Muscle of arm (tissue), 14 donors: ENCODE measurements at places on chromosomes 3 and 15.

DNA sequence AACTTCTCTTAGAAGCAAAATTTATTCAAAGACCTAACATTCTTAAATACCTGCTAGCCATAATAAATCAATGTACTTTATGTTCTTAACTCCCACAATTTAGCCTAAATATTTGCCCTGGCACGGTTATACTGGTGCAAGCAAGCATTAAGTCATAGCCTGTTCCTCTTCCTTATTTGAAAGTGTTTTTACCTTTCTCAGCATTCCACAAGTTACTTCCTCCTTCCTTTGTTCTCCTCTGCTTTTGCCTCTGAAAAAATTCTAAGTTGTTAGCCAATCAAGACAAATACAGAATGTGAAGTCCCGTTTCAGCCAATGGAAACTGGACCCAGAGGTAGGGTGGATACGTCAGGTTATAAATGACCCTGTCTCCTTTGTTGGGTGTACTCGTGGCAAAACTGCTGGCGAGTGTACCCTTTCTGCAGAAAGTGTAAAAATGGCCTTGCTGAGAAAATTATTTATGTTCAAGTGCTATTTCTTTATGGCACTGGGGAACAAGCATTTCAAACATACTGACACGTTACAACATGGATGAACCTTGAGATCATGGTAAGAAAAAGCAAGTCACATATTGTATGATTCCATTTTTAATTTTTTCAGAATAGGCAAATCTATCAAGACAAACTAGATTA is 3.1 kb upstream of the TATDN2 start:
- no peak for DNase-seq

- DNase-seq, result no peak
Observed at GRCh38 chr3:76097589-76097969, 312.2 kb upstream of the ZNF717 start.

DNA sequence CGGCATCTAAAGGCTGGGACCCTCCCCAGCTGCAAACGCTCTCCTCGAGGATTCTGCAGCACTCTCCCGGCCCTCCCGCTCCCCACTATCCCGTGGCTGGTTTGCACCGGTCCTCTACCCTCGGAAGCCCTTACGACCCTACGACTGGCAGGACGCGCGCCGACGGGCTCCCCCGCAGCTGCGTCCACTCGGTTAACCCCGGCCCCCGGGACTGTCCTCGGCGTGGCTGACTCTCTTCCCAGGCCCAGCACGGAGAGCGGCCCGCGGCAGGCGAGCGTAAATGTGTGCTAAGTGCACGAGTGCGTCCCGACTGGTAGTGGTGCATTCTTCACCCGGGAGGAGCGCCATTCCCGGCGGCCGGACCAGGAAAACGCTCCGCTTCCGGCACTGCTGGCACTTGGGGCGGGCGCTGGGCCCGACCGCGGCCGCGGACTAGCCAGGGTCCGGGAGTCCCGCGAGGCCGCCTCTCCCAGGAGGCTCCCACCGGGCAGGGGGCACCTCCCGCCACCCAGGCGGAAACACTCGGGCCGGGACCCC is 508 bp downstream of the GORASP1 start:
- DNase-seq, result peak; percentile 45

DNA sequence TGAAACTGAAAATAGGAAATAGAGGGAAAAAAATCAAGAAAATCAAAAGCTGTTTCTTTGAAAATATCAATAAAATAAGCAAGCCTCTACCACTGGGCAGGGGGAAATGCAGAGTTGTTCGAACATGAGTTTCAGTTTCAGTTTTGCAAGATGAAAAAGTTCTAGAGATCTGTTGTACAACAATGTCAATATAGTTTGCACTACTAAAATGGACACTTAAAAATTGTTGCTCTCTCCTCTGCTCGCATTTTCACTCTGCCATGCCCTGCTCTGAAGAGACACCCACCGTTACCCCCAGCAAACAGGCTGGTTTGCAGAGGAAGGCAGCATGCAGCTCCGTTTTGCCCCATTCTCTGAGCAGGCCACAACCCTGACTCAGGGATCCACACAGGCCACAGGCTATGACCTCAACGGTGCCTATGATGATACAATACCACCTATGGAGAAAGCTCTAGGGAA is 64.5 kb downstream of the ZNF148 start:
- DNase-seq, result no peak

- no peak for DNase-seq
Observed at GRCh38 chr3:154071146-154071545, 50.0 kb upstream of the ARHGEF26 start.

- no peak for DNase-seq
Observed at GRCh38 chr3:140408252-140408651, 269.6 kb upstream of the TRIM42 start.

- no peak for DNase-seq
Observed at GRCh38 chr15:40843885-40844695, at the start of gene SPINT1. Gene SPINT1, plus strand, starts transcription at chr15:40844048. Its CDS starts 507 bp downstream, at chr15:40844555.
